ENCODE measurements at places on chromosomes 1 and 21.

DNA sequence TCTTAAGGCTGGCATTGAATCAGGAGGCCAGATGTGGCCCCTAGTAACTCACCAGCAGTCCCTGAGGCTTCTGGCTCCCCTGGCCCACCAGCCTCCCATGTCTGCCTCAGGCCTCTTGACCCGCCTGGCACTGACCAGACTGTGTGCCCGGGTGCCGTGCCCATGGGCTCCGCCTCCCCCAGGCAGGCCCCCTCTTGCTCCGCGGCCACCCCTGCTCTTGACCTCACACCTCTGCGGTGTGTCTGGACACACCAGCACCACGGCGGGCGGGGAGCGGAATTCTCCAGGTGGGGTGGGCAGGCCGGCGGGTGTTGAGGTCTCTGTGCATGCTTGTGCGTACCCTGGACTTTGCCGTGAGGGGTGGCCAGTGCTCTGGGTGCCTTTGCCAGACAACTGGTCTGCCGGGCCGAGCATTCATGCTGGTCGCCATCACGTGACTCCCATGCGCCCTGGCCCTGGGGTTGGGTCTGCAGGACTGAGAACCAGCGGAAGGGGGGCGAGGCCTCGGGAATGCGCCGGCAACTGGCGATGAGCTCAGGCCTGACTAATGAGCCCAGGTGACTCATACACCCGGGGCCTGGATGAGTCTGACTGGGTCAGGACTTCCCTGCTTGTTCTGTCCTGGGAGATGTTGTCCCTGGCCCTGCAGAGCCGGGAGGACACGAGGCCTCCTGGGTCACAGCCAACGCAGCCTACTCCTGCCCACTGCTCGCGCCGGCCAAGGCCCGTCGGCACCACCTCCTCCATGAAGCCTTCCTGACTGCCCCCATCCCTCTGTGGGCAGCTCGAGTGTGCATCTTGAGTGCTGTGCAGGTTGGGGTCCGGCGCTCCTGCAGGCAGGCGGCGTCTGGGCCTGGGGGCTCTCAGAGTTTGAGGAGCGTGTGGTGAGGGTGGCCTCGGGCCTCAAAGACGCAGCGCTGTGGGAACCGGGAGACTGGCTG, 22.6 kb downstream of the COL18A1 start:
- no peak for DNase-seq

- no peak for DNase-seq
Observed at GRCh38 chr1:209854196-209854595, 26.4 kb downstream of the UTP25 start.

GRCh38 chr1:214416417-214416816, 135.0 kb downstream of the PTPN14 start:
- no peak for DNase-seq

GRCh38 chr1:47713975-47714767, 276.3 kb downstream of the FOXD2 start:
- DNase-seq, result no peak

DNA sequence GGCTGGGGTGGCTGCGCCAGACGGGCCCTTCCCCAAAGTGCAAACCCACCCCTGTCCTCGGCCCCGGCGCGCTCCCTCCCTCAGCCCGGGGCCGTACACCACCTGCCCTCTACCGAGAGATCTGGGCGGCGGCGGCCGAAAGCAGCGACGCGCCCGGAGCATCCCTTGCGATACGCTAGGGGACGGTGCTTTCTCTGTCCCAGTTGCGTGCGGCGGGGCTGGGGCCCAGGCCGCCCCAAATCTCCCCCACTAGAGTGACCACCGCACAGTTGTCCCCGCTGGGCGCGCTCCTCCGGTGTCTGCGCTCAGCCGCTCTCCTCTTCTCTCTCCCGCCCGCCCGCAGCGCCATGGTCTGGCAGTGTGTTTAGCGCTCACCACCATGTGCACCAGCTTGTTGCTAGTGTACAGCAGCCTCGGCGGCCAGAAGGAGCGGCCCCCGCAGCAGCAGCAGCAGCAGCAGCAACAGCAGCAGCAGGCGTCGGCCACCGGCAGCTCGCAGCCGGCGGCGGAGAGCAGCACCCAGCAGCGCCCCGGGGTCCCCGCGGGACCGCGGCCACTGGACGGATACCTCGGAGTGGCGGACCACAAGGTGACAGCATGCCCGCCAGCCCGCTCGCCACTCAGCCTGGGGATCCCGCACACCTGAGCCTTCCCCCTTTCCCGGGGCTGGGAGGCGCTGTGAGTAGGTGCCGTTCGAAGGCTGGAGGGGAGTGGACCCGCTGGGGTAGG, 1.0 kb downstream of the ST6GALNAC5 start:
- peak; percentile 16 for DNase-seq

DNA sequence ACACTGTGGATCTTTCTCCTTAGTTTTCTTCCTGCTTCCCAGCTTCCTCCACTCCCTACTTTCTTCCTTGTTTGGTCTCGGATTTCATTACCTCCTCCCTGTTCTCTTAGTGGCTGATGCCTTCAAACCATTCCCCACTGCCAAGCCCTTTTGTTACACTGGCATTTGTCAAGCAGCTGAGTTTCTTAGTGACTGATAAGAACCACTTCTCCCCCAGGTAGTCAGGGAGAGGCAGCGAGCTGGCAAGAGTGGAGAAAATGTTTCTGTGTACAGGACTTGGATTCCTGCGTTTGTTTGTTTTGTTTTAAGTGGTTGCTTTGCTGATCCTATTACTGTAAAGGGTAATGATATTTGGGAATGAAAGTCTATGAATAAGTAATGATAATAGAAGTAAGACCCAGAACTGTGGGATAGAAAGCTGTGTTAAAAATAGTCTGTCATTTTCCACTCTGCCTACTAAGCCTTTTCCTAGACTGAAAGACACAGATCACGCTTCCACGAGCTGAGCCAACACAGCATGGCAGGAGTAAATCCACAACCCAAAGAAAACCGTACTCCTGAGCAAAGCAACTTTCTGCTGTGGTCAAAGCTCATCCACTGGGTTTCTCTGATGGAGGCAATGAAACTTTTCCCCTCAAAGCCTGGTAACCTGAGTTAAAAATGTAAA, 10.1 kb upstream of the SERTAD4 start:
- no peak for DNase-seq

DNA sequence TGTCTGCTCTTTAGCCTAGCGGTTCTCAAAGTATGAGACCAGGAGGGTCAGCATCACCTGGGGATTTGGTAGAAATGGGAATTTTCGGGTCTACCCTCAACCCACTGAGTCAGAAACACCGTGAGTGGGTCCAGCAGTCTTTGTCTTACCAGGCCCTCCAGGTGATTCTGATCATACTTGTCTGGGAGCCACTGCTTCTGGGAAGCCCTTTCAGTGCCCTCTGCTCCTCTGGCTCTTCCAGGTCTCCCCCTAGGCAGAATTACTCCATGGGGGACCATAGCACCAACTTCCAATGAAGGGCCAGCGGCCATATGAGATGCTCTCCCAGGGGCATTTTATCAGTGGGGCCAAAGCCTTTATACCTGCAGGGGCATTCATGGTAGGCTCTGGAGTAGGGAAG, 81.0 kb upstream of the ETV3 start:
- DNase-seq, result no peak

GRCh38 chr1:224932607-224933249, 3.3 kb downstream of the DNAH14 start:
- no peak for DNase-seq

GRCh38 chr1:216883518-216883917, 160.3 kb upstream of the ESRRG start:
- DNase-seq, result no peak

DNA sequence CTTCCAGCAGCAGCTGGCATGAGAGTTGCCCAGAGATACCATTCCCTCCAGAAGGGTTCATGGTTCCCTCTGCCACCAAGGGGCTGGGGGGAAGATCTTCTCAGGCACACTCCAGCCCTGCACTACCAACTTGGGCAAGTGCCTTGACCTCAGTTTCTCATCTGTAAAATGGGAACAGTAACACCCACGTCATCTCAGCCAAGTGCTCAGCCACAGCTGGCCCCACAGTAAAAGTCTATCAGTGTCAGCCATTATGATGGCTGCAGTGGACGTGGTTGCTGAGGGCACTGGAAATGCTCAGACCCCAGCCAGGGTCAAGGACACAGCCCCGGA, 16.3 kb upstream of the TAS1R2 start:
- no peak for DNase-seq

DNA sequence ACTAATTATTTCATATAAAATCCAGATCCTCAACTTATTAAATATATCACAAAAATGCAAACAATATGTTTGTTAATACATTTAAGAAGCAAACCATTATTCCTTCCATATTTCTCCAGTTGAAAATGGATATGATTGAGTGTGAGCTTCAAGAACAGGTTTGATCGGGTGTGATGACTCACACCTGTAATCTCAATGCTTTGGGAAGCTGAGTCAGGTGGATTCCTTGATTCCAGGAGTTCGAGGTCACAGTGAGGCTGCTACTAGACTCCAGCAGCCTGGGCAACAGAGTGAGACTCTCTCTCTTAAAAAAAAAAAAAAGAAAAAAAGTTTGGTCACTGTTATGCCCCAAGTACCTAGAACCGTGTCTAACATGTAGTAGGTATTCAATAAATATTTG, 42.9 kb upstream of the RRP15 start:
- no peak for DNase-seq

GRCh38 chr1:86500714-86501113, 32.0 kb downstream of the CLCA1 start:
- DNase-seq, result no peak

DNA sequence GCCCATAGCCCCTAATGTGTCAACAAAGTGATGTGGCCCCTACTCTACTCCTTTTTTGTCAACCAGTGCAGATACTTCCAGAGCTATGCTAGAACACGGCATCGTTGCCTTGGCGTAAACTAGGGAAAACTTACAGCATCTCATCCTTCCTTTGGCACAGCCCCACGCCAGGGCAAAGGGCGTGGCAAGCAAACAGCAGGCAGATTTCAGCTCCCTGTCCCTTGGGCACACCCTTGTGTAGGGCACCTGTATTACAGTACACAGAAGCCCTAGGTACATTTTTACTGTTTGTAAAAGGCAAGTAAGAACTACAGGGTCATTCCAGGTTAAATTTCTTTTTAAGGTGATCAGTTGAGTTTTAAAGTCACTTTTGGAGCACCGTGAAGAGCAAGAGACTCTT, 29.3 kb downstream of the PRDX6 start:
- DNase-seq, result no peak

DNA sequence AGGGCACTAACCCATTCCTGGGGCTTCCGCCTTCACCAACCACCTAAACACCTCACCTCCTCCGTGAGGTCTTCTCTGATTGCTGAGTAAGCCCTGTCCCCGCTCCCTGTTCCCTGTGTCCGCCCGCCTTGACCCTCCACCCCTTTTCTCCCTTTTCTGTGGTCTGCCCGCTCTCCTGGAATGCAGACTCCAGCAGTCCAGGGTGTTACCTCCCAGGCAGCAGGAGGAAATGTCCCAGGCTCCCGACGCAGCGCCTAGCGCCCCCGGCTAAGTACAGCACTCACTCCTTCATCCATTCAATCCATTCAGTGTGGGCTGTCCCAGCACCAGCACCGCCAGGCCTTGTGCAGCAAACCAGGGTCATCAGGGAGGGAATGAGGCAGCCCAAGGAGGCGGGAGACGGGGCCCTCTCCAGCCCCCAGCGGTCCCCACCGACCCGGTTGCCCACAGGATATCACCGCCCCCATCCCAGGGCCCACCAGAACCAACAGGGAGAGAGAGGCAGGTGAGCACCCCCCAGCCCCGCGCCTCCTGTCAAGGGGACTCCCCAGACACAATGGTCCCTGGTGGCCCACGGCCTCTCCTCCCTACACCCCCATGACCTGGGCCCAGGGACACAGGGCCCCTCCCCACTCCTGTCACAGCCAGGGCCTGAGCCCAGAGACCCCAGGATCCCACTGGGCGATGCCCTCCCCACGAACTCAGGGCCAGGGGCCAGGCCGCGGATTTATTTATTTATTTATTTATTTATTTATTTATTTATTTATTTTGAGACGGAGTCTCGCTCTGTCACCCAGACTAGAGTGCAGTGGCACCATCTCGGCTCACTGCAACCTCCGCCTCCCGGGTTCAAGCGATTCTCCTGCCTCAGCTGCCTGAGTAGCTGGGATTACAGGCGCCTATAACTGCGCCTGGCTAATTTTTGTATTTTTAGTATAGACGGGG, 10.2 kb downstream of the TNFRSF14 start:
- no peak for DNase-seq

DNA sequence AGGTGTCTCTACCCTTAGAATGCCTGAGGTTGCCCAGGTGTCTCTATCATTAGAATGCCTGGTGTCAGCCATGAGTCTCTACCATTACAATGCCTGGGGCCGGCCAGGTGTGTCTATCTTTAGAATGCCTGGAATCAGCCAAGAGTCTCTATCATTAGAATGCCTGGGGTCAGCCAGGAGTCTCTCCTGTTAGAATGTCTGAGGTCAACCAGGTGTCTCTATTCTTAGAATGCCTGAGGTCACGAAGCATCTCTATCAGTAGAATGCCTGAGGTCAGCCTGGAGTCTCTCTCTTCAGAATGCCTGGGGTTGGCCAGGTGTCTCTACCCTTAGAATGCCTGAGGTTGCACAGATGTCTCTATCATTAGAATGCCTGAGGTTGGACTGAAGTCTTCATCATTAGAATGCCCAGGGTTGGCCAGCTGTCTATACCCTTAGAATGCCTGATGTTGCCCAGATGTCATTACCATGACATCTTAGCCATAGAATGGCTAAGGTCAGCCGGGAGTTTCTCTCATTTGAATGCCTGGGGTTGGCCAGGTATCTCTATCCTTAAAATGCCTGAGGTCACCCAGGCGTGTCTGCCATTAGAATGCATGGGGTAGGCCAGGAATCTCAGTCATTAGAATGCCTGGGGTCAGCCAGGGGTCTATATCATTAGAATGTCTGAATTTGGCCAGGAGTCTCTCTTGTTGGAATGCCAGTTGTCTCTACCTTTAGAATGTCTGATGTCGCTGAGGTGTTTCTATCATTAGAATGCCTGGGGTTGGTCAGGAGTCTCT, 44.0 kb downstream of the RNF187 start:
- DNase-seq, result no peak

DNA sequence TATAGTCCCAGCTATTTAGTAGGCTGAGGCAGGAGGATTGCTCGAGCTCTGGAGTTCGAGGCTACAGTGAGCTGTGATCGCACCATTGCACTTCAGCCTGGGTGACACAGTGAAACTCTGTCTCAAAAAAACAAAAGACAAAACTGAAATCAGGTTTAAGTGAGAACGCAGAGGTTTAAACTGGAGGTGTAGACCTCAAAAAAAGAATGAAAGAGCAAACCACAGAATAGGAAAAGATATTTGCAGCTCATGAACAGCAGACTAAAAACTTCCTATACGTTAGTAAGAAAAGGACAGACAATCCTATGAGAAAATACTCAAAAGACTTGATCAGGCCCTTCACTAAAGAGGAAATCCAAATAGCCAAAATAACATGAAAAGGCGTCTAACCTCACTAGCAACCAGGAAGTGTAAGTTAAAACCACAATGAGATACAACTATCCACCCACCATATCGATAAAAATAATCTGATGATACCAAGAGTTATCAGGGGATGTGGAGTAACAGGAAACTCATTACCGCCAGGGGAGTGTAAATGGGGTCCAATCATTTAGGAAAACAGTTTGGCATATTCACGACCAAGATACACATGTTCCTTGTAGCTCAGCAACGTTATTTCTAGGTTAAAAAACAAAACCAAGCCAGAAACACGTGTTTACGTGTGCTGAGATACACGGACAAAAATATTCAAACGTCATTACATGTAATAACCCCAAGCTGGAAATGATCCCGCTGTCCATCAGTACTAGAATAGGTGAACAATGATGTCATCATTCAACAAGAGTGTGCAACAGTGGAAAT, 9.8 kb downstream of the TNFRSF9 start:
- peak; percentile 23 for DNase-seq
